ENCODE measurements at places on chromosomes 2 and 18. TPM values are rescaled to one million over a fixed set of nuclear protein-coding genes. Genes with fewer than 3 reads are reported as not detected.

Gene LANCL1
- total RNA-seq, result 57.8 TPM

GRCh38 chr2:56008661-56009431, 85.3 kb upstream of the EFEMP1 start:
- DNase-seq, result peak; percentile 63

GRCh38 chr18:11516751-11517503, 92.5 kb upstream of the SLC35G4 start:
- peak; percentile 38 for DNase-seq

DNA sequence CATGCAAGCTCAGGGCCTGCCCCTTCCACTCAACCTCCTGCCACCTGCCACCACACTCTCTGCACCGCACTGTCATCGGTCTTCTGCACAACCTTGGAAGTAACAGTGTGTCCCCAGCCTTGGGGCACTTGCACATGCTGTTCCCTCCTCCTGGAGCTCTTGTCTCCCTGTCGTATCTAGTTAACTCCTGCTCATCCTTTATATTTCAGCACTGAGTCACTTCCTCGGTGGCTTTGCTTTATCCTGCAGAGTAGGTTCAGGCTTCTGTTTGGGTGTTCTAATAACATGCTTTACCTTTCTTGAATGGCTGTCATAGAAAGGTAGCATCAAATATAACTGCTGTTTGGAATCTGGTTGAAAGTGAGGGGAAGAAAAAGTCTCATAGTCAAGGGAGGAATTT, 25.3 kb downstream of the PAX8 start:
- DNase-seq, result no peak

- no peak for DNase-seq
Measured at GRCh38 chr18:49160079-49160930, 209.5 kb upstream of the SMAD7 start.
